ENCODE measurements at places on chromosomes 7 and 10. TPM values are rescaled to one million over a fixed set of nuclear protein-coding genes. Genes with fewer than 3 reads are reported as not detected.
A peak's percentile ranks its signal among the peaks of the same experiment; 100 is the strongest.

DNA sequence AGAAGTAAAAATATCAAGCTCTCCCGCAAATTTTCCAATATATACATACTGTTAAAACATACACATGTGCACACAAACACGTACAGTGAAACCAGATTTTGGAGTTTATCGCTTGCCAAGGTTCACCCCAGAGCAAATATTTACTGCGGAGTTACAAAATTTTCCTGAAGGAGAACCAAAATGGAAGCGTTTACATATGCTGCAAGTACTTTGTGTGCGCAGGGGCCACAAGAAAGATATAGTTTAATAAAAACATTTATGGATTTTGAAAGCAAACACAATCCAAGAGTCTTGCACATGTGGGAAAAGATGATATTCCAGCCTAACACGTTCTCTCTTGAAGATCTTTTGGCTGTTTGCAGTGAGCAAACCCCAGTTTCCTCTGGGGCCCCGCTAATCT lies 301.3 kb upstream of the NFE2L3 start:
- no peak for DNase-seq

SPDYE9 gene
- total RNA-seq, result not detected

- DNase-seq, result no peak
These were observed 237.2 kb downstream of the MAGI2 start for GRCh38 chr7:79216236-79216635.

CTNNA3 gene
- 0.02 TPM for total RNA-seq

EVX1 gene
- not detected for total RNA-seq

- DNase-seq, result no peak
These were observed 106.4 kb downstream of the EGFR start for GRCh38 chr7:55124989-55125875.

UPK3BL1 gene
- 7.2 TPM for total RNA-seq

- no peak for DNase-seq
These were observed 43.6 kb downstream of the MKX start for GRCh38 chr10:27701938-27702537.

GRCh38 chr7:87628780-87629569 lies 777 bp downstream of the RUNDC3B start:
- DNase-seq, result peak; percentile 45

DNA sequence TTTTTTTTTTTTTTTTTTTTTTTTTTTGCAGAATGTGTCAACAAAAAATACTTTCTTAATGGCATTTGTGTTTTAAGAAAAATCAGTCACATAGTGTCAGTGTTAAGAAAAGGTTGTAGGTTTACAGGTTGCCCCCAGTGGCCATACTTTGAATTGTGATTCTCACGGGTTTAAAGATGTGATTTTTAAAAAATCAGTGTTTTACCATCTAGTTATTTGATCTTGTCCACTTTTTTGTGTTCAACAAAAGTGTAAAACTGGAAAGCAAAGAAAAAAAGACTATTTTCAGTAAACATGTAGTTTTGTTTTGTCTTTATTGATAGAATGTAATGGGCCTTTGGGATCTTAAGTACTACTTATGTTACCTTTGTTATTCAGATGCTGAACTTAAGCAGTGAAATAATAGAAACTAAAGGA lies 25.7 kb downstream of the SUV39H2 start:
- DNase-seq, result peak; percentile 21

DNA sequence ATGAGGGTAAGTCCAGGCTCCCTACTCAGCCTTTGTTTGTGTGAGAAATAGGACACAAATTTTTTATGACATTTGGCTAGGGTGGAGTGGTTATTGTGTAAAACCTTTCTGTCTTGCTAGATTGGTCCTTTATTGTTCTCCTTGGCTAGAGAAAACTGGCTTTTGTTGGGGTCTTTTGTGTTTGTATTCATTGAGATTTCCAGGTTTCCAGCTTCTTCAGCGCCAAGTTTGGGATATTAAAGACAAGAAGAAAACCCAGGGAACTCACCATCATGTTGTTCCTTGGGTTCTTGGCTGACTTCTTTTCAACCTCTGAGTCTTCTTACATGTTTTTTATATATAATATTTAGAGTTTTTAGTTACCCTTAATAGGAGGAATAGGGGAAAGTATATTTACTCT lies 310.0 kb downstream of the HPSE2 start:
- no peak for DNase-seq

WEE2 gene
- not detected for total RNA-seq

DNA sequence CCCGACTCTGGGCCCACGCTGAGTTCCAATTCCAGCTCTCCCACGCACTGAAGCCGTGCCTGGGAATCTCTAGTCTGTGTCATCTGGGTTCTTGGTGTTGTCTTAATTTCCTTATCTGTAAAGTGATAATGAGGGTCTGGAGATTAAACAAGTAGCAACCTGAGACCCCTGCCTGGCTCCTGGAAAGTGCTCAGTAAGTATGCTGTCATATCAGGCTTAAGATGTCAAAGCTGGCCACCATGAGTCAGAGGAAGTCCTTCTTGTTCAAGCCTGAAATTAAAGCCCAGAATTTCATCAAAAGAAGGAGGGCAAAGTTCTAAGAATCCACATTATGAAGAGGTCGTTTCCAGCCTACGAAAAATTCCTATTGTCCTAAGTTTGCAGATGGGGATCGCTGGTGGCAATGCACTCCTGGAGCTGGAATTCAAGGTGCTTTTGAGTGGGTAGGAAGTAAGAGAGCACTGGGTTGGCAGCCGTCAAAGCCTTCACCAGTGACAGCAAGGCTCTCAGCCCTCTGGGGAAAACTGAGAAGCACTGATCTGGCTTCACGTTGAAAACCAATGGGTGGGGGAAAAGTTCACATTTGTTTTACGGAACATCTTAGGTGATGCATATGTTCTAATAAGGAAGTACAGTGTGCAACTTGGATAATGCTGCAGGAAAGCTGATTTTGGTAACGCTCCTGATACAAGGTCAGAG lies 50.3 kb upstream of the NCAPG2 start:
- no peak for DNase-seq

- DNase-seq, result no peak
These were observed 110.5 kb downstream of the DYNC2I1 start for GRCh38 chr7:158966780-158967390.

HOXA9 gene
- total RNA-seq, result 0.18 TPM

NUDT13 gene
- 1.1 TPM for total RNA-seq

CYP2C19 gene
- not detected for total RNA-seq

DNA sequence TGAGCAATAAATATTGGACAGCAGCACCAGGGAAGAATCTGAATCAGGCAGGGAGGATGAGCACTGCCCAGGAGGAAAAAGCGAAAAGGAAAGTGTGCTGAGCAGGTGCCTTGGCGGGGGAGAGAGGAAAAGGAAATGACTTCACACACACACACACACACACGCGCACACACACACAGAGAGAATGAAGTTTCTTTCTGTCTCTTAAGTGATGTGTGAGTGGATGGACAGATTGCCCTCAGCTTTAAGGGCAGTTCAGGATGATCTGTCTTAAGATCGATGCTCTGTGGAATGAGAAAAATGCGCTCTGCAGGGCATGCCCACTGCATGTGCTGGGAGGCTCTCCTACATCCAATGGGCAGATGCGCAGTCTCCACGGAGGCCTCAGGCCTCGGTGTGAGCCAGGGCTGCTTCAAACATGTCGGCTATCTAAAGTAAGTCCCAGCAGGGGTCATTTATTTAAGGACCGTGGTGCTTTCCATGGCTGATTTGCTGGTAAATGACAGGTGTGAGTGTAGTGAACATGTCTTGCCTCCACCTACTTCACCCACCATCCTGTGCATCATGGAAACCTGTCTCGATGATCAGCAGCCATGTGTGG lies 2.5 kb upstream of the ACBD5 start:
- peak; percentile 65 for DNase-seq

DNA sequence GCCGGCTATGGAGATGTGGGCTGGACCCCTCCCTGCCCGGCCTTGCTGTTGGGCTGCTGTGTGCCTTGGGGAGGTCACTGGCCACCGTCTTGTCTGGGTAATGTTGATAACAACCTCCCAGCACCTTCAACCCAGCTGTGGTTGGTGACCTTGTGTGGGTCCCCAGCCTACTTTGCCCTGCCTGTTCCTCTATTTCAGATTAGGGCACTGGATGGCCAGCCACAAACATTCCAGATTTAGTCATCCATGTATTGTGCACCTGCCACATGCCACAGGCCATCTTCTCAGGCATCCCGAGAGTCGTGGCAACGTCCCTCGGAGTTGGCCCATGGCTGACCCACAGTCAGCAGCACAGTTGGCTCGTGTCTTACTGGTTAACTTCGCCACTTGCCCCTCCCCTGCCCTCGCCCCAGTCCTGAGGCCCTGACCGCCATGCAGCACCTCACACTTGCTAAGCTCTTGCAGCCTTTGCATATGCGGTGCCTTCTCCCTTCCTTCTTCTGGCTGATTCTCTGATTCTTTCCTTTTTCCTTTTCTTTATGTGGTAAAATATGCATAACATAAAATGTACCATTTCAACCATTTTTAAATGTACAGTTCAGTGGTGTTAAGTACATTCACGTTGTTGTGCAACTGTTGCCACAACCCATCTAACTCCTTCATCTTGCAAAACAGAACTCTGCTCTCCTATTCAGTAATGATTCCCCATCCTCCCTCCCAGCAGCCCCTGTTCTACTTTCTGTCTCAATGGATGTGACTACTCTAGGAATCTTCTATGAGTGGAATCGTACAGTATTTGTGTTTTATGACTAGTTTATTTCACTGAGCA lies 60.6 kb downstream of the PRF1 start:
- no peak for DNase-seq

DNAJB6 gene
- total RNA-seq, result 108 TPM

GRCh38 chr10:78869508-78870454 lies 199.0 kb upstream of the ZMIZ1 start:
- no peak for DNase-seq

GRCh38 chr10:97332591-97333350 lies 1.8 kb downstream of the FRAT2 start:
- DNase-seq, result peak; percentile 75

ZNF736 gene
- total RNA-seq, result 5.0 TPM

ANKRD61 gene
- total RNA-seq, result 1.3 TPM

FAM131B gene
- total RNA-seq, result 3.1 TPM

GRCh38 chr10:122490786-122491680 lies 29.7 kb downstream of the HTRA1 start:
- peak; percentile 44 for DNase-seq

GJD4 gene
- not detected for total RNA-seq

GRCh38 chr7:78777829-78778228 lies 675.6 kb downstream of the MAGI2 start:
- no peak for DNase-seq

Data from H4 (cell line).